Effector CD4-positive, alpha-beta T cell (primary cell): ENCODE measurements at places on chromosomes 11 and 22.

DNA sequence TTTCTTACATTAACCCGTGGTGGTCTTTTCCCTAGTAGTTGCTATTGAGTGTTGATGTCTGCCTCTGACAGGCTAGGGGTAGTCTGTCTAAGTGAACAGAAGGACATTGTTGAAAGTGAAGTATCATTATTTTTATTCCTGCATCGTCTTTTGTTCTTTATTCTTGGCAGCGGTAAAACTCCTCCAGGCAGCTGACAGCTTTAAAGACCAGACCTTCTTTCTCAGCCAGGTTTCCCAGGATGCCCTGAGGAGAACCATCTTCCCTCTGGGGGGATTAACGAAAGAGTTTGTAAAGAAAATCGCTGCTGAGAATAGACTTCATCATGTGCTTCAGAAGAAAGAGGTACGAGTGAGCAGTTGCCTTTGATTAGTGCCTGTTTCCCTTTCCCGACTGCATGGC is 14.6 kb downstream of the TRMU start:
- DNase-seq, result no peak

DNA sequence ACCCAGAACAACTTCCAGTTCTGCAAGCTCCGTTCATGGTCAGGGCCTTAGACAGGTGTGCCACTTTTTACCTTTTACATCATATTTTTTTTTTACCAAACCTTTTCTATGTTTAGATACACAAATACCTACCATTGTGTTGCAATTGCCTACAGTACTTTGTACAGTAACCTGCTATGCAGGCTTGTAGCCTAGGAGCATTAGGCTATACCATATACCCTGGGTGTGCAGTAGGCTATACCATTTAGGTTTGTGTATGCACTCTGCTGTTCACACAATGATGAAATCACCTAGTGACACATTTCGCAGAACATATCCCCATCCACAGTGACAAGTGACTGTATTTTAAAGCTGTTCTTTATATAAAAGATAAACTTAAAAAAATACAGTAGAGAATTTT is 29.6 kb downstream of the APIP start:
- no peak for DNase-seq

- no peak for DNase-seq
These were observed 2.9 kb downstream of the CLCF1 start for GRCh38 chr11:67370351-67371076.

DNA sequence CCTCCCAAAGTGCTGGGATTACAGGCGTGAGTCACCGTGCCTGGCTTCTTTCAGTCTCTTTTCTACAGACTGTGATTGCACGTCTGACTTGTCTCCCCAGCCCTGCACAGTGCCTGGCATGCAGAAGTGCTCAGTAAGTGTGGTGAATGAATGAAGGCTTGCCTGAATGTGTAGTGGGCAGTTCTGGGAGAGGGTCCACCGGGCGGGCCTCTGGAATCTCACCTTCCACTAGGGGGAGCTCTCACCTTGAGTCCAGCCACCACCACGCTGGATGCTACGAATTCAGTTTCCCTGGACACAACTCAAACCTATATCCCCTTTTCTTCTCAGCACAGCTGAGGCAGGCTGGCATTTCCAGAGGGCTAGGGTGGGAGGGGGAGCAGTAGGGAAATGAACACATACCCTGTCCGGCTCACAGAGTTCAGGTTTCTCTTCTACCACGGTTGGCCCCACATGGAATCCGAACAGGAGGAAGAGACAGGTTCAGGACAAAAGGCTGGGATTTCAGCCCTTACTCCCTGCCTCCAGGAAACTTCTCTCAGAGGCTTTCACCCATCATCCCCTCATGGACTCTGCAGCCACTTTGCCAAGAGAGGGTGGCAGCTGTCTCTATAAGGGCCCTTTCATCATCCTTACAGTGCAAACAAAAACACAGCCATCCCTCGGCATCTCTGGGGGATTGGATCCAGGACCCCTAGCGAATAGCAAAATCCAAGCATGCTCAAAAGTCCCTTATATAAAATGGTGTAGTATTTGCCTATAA is 86.8 kb downstream of the NECTIN1 start:
- DNase-seq, result no peak

GRCh38 chr22:22927196-22927887 is 39.7 kb downstream of the IGLL5 start:
- no peak for DNase-seq

DNA sequence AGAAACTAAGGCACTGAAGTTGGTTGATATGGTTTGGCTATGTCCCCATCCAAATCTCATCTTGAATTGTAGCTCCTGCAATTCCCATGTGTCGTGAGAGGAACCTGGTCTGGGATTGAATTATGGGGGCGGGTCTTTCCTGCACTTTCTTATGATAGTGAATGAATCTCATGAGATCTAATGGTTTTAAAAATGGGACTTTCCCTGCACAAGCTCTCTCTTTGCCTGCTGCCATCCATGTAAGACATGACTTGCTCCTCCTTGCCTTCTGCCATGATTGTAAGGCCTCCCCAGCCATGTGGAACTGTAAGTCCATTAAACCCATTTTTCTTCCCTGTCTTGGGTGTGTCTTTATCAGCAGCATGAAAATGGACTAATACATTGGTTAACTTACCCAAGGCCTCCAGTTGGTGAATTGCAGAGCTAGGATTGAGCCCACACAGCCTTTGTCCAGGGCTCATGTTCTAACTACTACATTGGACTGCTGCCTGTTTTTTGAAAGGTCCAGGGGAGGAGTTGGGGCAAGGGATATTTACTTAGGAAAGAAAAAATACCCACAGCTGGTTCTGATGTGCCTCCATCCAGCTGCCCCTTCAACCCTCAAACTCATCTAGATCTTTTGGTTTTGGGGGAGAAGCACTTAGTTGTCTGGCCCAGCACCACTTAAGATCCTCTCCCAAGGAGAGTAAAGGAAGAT is 107.8 kb upstream of the NAV2 start:
- DNase-seq, result no peak

GRCh38 chr11:46522682-46523281 is 71.0 kb downstream of the AMBRA1 start:
- no peak for DNase-seq

GRCh38 chr22:25510876-25511275 is 53.6 kb upstream of the GRK3 start:
- no peak for DNase-seq

- DNase-seq, result no peak
These were observed 87.0 kb upstream of the CLNS1A start for GRCh38 chr11:77724636-77725035.

DNA sequence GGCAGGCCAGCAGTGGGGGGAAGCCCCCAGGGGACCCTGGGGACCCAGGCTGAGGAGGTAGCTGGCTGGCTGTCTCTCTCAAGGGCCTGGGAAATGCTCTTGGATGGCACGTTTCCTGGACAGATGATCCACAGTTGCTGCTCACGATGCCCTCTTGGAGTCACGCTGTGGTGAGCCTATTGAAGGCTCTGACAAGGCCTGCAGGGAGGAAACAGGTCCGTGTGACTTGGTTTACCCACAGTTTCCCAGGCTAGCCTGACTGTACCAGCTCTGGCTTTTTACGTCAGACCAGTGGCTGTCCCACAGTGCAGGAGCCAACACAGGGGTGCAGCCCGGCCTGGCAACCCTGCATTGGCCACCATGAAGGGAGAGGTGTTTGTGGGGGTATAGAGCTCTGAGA is 29.2 kb upstream of the PPARA start:
- no peak for DNase-seq

DNA sequence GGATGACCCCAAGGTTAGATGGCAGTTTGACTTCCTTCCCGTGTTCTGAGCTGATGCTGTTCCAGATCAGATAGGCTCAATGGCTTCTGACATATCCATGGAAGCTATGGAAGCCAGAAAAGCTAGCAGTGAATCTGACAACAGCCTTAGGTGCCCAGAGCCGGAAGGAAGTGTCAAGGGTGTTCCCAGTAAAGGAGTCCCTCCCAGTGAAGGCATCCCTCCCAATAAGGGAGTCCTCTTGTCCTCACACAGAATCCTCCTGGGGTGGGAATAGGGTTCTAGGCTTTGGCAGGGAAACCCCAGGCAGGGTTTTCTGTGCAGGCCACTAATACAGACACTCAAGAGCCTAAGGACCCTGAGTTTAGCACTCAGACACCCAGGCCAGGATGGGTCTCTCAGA is 47.0 kb upstream of the ISX start:
- DNase-seq, result no peak

DNA sequence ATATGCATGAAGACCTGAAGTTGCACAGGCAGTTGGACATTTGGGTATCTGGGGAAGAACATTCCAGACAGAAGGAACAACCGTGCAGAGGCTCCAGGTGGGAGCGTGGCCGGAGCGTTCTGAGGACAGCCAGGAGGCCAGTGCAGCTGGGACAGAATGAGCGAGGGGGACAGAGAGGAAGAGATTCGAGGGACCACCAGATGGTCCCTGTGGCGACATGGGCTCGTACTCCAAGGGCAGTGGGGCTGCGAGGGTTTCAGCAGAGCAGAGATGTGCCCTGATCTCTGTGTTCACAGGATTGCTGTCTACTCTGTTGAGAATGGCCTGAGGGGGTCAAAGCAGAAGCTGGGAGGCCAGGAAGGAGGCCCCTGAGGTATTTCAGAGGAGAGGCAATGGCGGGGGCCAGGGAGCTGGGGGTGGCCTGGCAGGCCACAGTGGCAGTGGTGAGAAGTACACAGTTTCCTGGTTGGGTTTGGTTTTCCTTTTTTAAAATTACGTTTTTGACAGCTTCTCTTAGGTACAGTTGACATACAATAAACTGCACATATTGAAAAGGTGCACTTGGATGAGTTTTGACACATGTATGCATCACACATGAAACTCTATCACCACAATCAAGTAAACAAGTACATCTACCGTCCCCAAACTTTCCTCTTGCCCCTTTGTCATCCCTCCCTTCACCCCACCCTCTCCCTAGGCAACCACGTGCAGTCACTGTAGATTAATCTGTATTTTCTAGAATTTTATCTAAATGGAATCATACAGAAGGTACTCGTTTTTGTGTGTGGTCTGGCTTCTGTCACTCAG is 24.8 kb upstream of the SOX10 start:
- no peak for DNase-seq

GRCh38 chr11:95119361-95120060 is 29.9 kb downstream of the ENDOD1 start:
- DNase-seq, result no peak

- DNase-seq, result no peak
These were observed 79.1 kb upstream of the LINC01488 start for GRCh38 chr11:69402251-69402887.

DNA sequence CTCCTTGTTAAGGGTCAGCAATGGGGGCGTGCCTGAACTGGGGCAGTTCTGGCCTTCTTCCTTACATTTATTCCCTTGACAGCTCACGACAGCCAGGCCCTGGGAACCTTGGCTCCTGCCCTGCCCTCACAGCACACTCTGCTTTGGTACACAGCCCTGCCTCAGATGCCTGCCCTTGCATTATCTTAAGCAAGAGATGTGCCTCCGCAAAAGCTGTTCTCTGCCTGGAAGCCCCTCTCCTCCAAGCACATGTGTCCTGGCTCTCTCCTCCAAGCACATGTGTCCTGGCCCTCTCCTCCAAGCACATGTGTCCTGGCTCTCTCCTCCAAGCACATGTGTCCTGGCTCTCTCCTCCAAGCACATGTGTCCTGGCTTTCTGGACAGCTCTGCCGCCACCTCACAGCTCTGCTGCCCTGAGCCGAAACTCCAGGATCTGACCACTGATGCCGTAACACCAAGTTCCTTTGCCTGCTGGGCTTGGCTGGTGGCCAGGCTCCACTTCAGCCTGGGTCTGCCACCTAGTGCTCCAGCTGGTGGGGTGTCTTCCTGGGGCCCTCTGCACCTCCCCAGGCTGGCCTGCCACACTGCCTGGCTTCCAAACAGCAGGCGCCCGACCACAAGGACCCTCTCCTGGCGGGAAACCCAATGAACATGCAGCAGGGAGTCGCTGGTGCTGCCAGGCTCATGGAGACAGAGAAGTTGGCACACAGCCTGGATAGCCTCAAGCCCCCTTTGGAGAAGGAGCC is 53.0 kb downstream of the SCUBE1 start:
- no peak for DNase-seq

DNA sequence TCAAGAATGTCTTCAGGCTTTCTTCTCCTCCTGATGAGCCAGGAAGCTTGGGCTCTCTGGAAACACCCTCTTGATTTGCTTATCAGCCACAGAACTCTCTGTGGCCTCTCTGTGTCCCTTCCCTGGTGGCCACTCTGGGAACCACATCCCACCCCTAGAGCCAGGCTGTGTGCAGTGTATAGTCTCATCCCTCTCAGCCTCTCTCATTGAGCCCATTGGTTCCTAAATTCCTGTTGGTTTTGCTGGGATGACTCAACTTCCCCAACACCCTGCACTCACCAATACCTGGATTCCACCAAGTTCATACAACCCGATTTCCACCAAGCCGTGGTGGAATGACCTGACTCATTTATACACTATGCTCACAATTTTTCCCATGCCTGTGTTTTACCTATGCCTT is 5.2 kb downstream of the IRAG1 start:
- DNase-seq, result no peak

GRCh38 chr22:46913351-46913750 is 150.9 kb downstream of the TBC1D22A start:
- no peak for DNase-seq

DNA sequence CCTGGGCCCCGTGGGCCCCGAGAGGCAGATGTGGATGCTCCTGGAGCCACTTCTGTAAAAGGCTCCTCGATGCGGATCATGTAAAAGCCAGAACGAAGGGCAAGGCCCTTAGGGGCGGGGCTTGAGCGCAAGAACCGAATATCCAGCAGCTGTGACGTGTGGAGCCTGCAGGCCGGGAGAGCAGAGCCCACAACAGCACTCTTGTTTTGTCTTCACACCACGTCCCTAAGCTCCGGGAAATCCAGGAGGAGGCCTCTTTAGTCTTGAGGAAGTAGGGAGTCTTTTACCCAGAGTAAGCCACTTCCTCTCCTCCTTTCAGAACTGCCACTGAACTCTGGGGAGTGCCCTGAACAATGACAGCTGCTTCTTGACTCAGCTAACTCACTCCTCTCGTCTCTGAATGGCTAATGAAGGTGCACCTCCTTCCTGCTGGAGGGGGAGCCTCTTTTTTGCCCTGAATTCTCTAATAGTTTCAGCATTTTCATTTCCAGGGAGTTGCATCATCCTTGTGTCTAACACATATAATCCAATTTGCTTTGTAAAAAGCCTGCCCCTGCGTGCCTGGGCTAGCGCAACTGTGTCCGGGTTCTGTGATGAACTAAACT is 12.5 kb downstream of the L3MBTL2 start:
- no peak for DNase-seq

DNA sequence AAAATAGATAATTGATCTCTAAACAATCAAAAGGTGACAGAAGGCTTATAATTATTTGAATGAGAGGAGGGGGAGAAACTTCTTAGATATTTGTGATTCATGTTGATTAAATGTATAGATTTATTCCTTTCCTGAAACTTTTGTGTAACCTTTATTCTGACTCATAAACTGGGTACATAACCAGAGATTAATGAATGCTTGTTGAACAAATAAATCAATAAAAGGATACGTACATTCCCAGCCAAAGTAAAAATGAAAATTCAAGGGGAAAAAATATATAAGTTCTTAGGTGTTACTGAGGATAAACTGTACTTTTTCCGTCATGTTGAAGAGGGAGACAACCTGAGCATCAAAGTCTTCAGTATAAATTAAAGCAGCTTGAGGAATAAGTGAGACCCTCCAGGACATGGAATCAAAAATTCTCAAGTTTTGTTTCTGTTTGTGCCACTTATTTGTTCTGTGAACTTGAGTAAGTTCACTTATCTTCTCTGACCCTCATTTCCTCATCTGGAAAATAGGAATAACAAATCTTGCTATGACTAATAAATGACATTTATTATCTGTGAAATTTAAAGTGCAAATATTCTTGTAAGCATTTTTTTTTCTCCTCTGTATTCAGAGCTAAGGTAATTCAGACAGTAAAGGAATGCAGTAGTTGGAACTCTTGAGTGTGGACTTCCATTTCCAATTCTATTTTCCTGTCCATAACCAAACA is 195.4 kb downstream of the METTL15 start:
- no peak for DNase-seq

- no peak for DNase-seq
These were observed 143.6 kb upstream of the POU2AF2 start for GRCh38 chr11:111101881-111102280.
